ENCODE measurements at places on chromosomes 16 and 17. TPM values are rescaled to one million over a fixed set of nuclear protein-coding genes. Genes with fewer than 3 reads are reported as not detected.
A peak's percentile ranks its signal among the peaks of the same experiment; 100 is the strongest.

DNA sequence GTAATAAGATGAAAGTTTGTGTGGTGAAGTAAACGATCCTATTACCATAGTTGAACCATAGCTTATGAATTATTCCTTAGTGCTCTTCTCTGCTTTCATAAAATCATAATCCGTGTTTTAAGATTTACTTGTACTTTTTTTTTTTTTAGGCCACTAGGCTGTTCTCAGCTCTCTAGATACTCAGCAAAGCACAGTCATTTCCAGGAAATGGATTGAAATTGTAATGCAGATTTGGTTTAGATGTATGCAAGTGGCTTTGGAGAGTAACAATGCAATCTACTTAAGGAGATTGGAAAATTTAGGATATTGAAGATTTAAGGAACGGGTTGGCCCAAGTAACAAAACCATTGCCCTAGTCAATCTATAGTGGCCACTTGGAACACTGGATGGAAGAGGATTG, 125.1 kb downstream of the PITPNC1 start:
- DNase-seq, result no peak

GRCh38 chr16:62058412-62058811, 22.2 kb upstream of the CDH8 start:
- no peak for DNase-seq

DNA sequence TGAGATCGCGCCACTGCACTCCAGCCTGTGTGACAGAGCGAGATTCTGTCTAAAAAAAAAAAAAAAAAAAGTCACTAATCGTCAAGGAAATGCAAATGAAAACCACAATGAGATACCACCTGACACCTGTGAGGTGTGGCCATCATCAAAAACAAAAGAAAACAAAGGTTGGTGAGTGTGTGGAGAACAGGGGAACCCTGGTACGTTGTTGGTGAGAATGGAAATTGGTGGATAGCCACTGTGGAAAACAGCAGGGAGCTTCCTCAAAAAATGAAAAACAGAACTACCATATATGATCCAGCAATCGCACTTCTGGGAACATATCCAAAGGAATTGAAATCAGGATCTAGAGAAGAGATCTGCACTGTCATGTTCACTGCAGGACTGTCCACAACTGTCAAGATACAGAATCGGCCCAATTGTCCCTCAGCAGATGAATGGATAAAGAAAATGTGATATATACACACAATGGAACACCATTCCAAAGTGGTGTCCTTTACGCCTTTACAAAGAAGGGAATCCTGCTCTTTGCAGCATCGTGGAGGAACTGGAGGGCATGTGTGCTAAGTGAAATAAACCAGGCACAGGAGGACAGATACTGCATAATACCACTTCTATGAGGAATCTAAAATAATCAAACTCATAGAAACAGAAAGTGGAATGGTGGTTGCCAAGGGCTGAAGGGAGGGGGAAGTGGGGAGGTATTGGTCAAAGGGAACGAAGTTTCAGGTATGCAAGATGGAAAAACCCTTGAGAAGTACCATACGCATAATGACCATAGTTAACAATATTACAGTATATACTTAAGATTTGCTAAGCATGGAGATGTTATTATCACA, 63.5 kb upstream of the PLCG2 start:
- DNase-seq, result no peak

GRCh38 chr16:82055728-82056549, 20.9 kb downstream of the HSD17B2 start:
- no peak for DNase-seq

GRCh38 chr17:28532050-28532960, 20.1 kb downstream of the UNC119 start:
- no peak for DNase-seq

DNA sequence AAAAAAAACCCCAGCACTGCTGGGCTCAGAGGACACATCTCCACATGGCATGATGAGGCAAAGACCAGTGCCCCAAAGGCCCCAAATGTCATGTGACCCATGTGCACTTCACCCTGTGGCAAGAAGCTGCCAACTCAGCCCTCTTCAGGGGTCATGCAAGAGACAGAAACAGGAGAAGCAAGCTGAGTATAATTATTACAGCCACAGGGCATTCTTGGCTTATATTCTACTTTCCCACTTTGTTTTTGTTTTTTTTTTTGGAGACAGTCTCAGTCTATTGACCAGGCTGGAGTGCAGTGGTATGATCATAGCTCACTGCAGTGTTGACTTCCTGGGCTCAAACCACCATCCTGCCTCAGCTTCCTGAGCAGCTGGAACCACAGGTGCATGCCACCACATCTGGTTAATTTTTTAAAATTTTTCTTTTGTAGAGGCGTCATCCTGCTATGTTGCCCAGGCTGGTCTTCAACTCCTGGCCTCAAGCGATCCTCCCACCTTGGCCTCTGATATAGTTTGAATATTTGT, 32.7 kb upstream of the LITAF start:
- peak; percentile 85 for DNase-seq

DNA sequence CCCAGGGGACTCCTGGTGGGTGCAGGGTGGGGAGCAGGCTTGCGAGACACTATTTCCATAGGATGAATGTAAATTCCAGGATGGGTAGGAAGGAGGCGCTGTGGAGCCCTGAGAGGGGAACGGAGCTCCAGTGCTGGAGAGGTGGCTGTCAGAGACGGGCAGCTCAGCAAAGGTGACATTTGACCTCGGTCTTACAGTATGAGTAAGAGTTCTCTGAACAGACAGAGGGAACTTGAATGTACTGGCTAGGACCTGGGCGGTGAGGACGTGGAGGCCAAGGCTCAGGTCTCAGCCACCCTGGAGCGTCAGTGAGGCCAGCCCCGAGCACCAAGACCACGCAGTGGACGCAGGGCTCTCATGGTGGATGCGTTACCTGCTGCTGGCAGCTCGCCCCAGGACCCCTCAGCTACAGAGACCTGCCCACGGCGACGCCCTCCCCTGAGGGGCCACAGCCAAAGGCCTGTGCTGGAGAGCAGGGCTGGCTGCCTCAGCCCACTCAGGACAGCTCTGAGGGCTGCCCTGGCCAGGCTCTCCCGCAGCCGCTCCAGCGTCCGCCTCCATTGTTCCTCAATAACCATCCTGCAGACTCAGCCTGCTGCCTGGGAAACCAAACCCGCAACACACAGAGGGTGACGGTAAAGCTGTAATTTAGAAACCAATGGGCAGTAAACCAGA, 65.9 kb upstream of the TNRC6C start:
- DNase-seq, result no peak

DNA sequence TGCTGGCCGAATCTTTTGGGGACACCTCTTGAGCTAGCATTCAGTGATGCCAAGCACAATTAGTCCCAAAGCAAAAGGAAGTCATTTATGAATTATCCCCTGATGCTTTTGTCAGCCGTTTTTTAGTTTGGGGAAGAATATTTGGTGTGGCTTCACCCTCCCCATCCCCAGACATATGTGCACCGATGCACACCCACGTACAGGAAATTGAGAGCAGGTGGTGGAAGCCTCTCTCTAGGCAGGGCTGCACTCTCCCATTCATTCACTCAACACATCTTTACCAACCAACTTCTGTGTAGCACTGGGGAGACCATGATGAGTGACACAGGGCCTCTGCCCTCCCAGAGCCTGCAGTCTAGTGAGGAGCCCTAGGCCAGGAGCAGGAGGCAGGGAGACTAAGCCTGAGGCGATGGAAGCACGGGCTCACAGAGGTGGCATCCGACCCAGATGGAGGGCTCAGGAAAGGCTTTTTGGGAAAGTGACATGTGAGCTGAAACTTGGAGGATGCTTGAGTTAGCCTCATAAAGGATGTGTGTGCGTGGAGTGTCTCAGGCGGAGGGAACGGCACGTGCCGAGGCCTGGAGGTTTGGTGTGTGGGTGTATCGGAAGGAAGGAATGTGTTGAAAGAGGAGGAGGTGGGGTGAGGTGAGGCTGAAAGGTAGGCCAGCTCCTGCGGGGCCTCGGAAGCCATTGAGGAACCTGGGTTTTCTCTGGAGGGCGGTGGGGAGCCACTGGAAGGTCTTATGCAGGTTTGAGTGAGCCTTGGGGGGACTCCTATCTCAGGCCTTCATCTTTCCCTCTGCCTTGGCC, 43.8 kb downstream of the PSME3IP1 start:
- DNase-seq, result no peak

- no peak for DNase-seq
Observed at GRCh38 chr17:4109449-4109848, 33.4 kb downstream of the ZZEF1 start.

- DNase-seq, result no peak
Observed at GRCh38 chr16:66972983-66973382, 11.9 kb downstream of the CES3 start.

DNA sequence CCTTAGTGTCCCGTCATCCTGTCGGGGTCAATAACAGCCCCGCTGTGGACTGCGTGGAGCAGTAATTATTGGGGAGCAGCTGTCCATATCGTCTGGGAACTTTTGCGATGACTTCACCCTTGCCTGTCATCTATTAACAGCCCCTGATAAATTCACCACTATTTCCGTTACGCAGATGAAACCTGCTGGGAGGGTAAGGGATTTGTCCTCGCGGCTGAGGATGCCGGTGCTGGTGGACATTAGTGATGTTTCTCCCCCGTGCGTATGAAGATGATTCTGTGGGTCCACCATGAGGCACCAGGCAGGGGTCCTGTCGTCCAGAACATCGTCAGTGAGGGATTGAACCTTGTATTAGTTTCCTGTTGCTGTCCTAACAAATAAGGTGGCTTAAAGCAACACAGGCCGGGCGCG, 1.0 kb downstream of the FLYWCH2 start:
- DNase-seq, result no peak

- DNase-seq, result no peak
Observed at GRCh38 chr17:34130544-34130943, 124.5 kb upstream of the CCL2 start.

- DNase-seq, result no peak
Observed at GRCh38 chr16:9124908-9125584, 33.6 kb downstream of the HAPSTR1 start.

Gene CCL17
- total RNA-seq, result not detected

- DNase-seq, result no peak
Observed at GRCh38 chr17:13865650-13866049, 203.7 kb upstream of the COX10 start.

DNA sequence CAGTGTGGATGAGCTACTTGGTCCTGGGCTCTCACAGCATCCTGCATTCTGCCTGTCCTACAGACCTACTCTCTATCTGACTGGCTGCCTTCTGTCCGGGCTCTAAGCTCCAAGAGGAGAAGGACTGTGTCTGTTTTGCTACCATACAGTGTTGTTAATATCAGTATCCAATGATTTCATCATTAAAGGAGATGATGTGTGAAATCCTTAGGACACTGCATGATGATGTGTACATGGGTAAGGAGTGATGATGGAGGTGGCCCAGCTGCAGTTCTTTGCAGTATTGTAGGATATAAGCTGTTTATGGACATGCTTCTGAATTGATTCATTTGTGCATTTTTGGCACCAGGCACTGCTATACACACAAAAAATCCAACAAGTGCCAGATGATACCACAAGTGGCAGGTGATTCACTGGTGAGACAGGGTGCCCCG, 536.9 kb upstream of the CDH11 start:
- DNase-seq, result no peak

- DNase-seq, result no peak
Observed at GRCh38 chr17:78535273-78536197, 41.7 kb downstream of the DNAH17 start.

- DNase-seq, result no peak
Observed at GRCh38 chr17:21817791-21818364, 125.6 kb downstream of the KCNJ18 start.

GRCh38 chr17:46764709-46765401, 53.6 kb downstream of the WNT3 start:
- peak; percentile 89 for DNase-seq

Gene ABAT
- 0.99 TPM for total RNA-seq

Gene AP1G1
- 51.5 TPM for total RNA-seq

DNA sequence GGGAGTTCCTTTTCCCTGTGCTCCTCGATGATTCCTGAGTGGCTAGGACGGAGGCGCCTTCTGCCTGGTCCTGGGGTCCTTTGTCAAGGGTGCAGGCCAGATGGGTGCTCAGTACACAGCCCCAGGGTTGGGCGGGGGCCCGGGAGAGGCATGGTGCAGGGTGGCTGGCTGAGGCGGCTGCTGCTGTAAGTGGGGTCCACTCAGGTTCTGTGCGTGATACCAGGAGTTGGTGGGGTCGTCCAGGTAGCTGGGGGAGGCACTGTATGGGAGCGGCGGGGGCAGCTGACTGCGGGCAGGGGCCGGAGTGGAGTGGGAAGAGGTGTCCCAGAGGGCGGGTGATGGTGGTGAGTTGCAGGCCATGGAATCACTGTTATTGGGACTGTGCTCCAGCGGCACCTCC, 3.6 kb downstream of the DLX3 start:
- no peak for DNase-seq

- no peak for DNase-seq
Observed at GRCh38 chr17:77701996-77702395, 256.5 kb upstream of the TNRC6C start.

GRCh38 chr16:23026784-23027362, 122.4 kb downstream of the USP31 start:
- DNase-seq, result no peak

GRCh38 chr16:88508868-88509748, 56.0 kb downstream of the ZFPM1 start:
- no peak for DNase-seq

Gene TPSG1
- total RNA-seq, result 1.1 TPM

DNA sequence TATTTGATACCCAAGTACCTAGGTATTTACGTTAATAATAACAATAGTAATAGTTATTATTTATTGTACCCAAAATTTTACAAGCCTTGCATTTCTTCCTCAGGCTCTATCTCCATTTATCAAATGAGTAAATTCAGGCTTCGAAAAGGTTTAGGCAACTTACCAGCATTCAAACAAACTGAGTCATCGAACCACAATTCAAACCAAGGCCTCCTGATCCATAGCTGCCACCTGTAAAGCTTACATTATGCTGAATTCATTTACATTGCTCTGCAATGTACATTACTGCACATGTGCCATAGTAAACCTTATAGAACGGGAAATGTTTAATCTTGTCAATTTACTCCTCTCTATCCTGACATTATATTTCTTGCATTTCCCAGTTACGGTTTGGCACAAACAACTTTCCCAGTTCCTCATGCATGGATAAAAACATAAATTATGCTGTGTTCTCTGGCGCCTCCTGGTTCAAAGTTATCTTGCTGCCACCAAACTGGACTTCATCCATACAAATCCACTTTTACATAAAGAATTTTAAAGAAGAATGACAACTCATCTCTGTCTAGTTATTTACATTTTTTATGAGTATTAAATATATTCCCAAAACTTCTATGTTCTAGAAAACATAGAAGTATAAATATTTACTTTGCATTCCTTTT, 360.6 kb upstream of the SOX9 start:
- peak; percentile 30 for DNase-seq

DNA sequence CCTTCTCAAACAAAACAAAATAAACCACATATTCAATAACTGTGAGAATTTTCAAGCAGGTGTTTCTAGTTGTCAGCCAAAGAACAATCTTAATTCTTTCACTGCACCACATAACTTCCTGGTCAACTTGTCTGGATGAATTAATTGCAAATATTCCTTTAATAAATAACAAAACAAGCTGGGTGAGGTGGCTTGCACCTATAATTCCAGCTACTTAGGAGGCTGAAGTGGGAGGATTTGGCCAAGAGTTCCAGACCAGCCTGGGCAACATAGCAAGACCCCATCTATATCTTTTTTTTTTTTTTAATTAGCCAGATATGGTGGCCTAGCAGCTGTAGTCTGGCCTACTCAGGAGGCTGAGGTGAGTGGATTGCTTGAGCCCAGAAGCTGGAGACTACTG, 17.0 kb upstream of the PPM1D start:
- no peak for DNase-seq

Gene RABEP1
- 22.6 TPM for total RNA-seq

- DNase-seq, result no peak
Observed at GRCh38 chr17:70119983-70120382, 45.0 kb downstream of the KCNJ16 start.

- DNase-seq, result no peak
Observed at GRCh38 chr16:67934306-67935100, 2.1 kb downstream of the PSMB10 start.

- DNase-seq, result no peak
Observed at GRCh38 chr16:23187341-23187740, 4.8 kb downstream of the SCNN1G start.
